ENCODE measurements at places on chromosomes 16 and 17. TPM values are rescaled to one million over a fixed set of nuclear protein-coding genes. Genes with fewer than 3 reads are reported as not detected.

DNA sequence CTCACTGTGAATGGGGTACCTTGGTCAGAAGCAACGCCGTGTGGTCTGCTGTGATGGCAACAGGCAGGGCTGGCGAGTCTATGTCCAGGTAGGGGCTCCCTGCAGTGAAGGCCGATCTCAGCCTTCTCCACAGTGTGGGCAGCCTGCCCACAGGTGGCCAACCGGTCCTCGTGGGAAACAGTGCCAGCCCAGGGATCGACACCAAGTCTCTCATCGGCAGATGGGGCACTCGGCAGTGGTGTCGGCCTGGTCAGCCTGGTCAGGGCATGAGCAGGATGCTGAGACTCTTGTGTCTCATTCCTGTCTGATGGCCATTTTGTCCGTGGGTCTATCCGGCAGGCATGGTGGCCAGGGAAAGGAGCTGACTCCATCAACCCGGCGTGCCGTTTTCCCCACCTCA lies 92.2 kb downstream of the TNFRSF13B start:
- no peak for DNase-seq

DNA sequence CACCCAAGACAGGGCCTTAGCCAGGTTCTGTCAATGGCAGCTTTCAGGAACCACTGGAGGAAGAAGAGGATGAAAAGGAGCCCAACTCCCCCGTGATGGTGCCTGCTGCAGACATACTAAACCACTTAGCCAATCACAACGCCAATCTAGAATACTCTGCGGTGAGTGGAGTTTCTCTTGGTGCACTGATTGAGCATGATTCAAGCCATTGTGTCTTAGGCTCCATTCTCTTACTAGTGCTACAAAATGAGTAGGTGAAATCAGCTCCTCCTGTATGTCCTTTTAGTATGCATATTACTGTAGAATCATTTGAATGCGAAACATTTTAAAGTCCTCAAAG lies 1.4 kb downstream of the SETD6 start:
- DNase-seq: no peak

ARHGAP44 gene
- 12.3 TPM for total RNA-seq

KRTAP3-1 gene
- not detected for total RNA-seq

CLN3 gene
- 17.9 TPM for total RNA-seq

REXO5 gene
- 3.3 TPM for total RNA-seq
